ENCODE measurements at places on chromosomes 5 and 9.
A peak's percentile ranks its signal among the peaks of the same experiment; 100 is the strongest.

DNA sequence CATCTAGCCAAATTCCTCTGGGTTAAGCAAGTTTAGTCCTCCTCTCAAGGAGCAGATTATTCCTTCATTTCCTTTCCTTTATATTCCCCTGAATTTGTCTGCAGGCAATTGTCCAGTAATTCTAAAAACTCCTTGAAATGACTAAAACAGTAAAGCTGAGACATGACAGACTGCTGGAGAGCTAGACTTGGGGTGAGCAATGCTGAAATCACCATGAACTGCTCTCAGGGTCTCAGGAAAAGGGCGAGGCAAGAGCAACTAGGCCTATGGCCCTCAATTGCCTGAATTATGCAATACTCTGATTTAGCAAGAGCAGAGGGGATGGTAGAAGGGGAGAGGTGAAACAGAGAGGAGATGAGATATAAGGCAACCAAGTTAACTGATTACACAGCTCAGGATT lies 172.9 kb upstream of the NREP start:
- DNase-seq = no peak

GRCh38 chr5:96662725-96663518 lies 746 bp downstream of the CAST start:
- DNase-seq = peak; percentile 73

- no peak for DNase-seq
These were observed 118.5 kb downstream of the BRINP1 start for GRCh38 chr9:119250730-119251129.

GRCh38 chr5:154268073-154268472 lies 77.5 kb downstream of the GALNT10 start:
- DNase-seq = no peak

- no peak for DNase-seq
These were observed 145.7 kb downstream of the ARHGAP26 start for GRCh38 chr5:142915813-142916424.

DNA sequence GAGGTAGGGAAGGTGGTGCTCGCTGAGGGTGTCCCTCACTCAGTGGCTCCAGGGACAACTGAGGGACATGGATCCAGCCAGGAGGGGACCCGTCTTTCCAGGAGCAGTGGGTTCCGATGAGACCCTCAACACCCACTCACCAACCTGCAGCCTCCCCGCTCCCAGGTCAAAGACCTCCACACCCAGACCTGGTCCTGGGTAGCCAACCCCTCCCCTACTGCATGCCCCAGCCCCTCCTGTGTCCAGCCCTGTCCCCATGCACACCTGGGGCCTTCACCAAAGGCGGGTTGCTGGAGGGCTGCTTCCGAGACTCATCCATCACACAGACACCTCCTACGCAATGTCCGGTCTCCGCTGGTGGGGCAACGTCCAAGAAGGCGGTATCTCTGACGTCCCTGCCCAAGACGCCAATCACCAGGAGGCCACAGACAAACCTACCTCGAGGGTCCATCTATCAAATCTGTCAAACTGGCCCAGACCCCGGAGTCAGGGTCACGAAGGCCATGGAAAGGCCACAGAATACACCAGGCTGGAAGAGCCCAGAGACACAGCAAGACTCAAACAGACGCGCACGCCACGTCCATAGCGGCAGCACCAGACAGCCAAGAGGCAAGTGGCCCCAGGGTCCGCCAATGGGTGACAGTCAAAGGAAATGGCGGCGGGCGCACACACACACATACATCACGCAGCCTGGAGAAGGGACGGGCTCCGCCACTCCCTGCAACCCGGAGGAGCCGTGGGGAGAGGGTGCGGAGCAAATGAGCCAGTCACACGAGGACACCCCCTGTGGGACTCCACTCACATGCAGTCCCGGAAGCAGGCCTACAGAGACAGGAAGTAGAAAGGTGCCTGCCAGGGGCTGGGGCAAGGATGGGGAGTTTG lies 10.8 kb downstream of the NACC2 start:
- DNase-seq = no peak

GRCh38 chr5:133814152-133814551 lies 154.3 kb downstream of the C5orf15 start:
- DNase-seq = no peak

- no peak for DNase-seq
These were observed 58.4 kb downstream of the TTC39B start for GRCh38 chr9:15248621-15249020.

- DNase-seq = no peak
These were observed 19.9 kb downstream of the RXRA start for GRCh38 chr9:134346151-134346550.

- DNase-seq = no peak
These were observed 163.6 kb downstream of the SPATA31D1 start for GRCh38 chr9:82152181-82152580.

DNA sequence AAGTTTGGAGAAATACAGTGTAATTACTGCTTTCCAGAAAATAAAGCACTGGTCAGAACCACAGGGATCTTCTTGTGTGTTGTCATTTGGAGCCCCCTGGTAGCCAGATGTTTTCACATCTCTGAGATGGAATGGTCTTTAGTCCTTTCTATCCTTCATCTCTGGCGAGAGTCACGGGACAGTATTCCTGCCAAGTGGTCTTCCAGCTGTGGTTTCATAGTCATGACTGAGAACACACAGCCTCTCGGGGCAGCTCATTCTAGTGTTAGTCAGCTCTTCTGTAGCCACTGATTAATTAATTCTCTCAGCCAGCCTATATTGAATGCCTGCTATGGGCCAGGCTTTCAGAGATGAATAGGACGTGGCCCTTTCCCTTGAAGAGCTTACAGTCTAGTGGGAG lies 34.1 kb downstream of the HMGXB3 start:
- no peak for DNase-seq

GRCh38 chr5:56129288-56129687 lies 103.8 kb downstream of the ANKRD55 start:
- no peak for DNase-seq

DNA sequence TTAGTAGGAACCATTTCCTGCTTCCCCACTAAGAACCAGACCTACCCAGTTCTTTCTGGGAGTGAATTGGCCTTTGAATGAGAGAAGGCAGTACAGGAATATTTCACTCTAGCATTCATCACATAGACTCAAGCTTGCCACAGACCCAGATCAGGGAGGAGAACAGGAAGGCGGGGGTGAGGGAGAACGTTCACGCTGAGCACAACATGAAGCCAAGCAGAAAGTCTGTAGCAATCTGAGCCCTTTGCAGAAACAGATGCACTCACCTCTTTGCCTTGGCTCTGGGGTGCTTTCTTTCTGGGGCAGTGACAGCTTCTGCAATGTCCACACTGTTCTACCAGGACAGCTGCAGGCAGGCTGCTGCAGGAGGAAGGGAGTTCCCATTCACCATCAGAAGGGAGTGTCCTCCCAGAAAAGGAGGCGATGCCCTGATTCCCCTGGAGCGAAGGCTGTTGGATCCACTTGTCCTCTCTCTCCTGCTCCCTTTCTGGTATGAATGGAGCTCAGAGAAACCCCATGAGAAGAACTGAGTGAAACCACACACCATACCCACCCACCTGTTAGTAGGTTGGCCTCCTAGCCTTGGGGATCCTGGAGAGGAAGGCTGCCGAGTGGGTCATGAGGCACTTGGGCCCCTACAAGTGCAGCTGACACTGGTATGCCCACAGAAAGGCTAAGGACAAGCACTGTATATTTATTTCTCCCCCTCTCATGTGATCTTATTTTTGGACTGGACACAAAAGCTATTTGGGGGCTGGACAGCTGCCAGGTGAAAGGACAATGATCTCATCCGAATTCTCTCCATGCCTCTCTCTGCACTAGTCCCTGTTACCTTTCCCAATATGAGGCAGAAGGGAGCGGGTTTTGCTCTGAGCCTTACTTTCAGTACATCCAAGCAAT lies 11.7 kb upstream of the FGF1 start:
- DNase-seq = no peak

DNA sequence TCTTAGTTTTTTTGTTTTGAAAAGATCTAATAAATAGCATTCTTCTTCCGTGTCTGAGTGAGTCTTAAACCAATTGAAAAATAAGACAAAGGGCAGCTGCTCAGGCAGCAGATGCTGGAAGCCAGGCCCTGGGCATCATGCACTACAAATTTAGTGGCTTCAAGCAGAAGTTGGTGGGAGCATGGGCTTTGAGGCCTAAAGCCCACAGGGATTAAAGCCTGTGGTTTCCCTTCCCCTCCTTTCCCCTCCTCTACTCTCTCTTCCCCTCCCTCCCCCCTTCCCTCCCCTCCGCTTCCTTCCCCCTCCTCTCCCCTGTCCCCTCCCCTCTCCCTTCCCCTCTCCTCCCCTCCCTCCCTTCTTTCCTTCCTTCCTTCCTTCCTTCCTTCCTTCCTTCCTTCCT lies 20.1 kb upstream of the KIF4B start:
- DNase-seq = no peak

- no peak for DNase-seq
These were observed 63.6 kb upstream of the DAB2IP start for GRCh38 chr9:121587863-121588262.

DNA sequence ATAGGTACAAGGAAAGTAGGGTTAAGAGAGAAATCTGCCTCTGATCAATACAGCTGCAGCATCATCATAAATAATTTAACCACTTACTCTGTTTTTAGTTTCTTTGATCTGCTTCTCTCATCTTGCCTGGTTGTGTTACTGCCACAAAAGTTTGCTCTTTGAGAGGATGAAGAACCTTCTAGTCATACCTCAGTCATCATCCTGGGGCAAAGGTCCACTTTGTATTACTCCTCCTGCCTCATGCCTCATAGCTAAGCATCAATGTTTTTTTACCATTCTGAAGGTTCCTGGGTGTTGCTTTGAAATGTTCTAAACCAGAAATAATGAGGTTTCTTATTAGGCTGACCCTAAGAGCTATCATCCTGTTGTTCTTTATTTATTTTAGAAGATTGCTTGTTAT lies 17.1 kb upstream of the TRIM36 start:
- DNase-seq = no peak

- no peak for DNase-seq
These were observed 812 bp downstream of the SREK1 start for GRCh38 chr5:66144834-66145390.

GRCh38 chr9:101437806-101438232 lies 2.2 kb upstream of the ALDOB start:
- DNase-seq = no peak

- no peak for DNase-seq
These were observed 44.9 kb downstream of the PIK3R1 start for GRCh38 chr5:68260467-68260866.

- DNase-seq = no peak
These were observed 1.7 kb downstream of the STC2 start for GRCh38 chr5:173326501-173326960.

GRCh38 chr5:90171466-90171865 lies 238.1 kb downstream of the CETN3 start:
- no peak for DNase-seq

GRCh38 chr9:91131433-91131839 lies 230.3 kb downstream of the AUH start:
- DNase-seq = peak; percentile 53

DNA sequence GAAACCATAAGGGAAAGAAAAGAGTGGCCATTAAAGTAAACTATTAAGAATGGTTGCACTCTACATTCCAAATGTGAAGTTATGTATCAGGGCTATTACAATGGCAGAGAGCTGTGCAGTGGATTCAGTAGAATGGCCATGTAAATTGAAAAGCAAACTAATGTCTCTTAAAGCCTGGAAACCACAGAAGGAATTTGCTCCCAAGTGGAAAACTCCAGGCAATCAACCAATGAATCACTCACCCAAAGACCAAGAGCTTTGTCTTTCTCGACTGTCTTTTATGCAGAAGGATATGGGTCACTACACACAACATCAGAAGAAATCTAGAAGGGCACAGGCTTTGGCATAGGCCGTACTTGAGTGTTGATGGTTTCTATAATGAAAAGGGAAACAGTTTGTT lies 114.9 kb downstream of the TLE1 start:
- no peak for DNase-seq

DNA sequence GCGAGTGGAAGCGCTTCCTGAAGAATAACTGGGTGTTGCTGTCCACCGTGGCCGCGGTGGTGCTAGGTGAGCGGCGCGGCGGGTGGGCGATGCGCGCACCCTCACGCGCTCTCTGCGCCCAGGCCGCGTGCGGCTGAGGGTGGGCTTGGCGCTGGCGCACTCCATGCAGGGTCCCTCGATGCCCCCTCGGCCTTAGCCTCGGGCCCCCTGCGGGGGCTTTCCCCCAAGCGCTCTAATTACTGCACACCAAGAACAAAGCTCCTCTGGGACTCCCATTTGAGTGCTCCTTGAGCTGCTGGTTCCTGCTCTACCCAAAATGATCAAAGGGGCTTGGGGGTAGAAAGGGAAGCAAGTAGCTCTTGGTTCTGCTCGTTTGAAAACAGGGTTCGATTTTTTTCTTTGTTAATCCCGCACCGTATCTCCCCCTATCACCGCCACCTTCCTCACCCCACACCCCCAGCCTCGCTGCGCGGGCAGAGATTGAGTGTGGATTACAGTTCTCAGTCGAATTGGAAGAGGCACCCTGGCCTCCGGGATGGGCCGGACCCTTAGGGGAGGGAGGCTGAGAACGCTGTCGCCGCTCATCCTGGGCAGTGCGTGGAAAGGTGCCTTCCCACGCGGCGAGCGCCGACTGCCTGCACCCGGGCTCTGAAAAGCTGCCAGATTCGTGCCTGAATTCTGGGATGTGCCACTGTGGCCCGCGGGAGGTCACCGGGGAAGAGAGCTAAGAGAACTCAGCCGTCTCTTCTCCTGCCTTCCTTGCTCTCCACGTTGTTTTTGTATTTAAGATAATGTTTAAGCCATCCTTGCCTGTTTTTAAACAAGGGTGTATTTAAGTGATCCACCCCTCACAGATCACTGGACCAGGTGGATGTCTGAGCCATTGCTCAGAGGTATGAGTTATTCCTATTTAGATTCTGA lies 697 bp downstream of the SLC1A1 start:
- no peak for DNase-seq

GRCh38 chr5:169067751-169068173 lies 233.2 kb downstream of the SLIT3 start:
- no peak for DNase-seq

GRCh38 chr5:108813673-108814072 lies 66.0 kb downstream of the FER start:
- no peak for DNase-seq

GRCh38 chr5:160792281-160792680 lies 59.7 kb downstream of the ATP10B start:
- DNase-seq = no peak

DNA sequence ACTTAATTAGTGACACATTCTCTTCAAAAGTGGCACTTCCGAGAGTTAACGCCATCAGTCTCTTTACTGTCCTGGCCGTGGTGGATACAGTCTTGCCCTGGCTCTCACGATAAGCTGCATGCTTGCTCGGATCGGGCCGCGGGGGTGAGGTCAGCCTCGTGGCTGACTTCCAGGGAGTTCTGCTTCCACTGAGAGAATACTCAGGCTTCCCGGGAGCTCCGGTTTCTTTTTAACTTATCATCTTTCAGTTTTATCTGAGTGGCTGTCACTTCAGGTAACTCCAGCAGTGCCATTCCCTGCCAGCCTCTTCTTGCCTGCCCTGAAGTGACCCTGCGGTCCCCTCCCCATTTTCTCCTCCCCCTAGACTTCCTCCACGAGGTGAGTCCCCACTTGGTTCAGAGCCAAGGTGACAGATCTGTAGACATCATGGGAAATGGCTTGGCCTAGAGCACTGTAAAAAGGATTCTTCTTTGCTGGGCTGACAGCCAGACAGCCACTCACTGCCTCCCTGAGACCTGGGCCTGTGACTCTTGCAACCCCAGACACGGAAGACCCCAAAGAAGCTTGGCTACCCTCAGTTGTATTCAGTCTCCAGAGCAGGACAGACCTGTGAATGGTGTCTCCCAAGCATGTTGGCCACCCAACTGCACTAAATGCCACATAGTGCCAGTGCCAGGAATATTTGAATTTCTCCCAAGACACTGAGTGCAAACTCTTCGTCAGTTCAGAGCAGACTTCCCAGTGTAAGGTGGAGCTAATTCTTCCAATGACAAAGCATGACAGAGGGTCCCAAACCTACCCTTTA lies 95.1 kb downstream of the DAPK1 start:
- no peak for DNase-seq
